ENCODE measurements at places on chromosomes 6 and 20.
A peak's percentile ranks its signal among the peaks of the same experiment; 100 is the strongest.

- DNase-seq = no peak
These were observed 2.9 kb downstream of the ZNF335 start for GRCh38 chr20:45968801-45969711.

- no peak for DNase-seq
These were observed 98.4 kb upstream of the RAB32 start for GRCh38 chr6:146445233-146445632.

DNA sequence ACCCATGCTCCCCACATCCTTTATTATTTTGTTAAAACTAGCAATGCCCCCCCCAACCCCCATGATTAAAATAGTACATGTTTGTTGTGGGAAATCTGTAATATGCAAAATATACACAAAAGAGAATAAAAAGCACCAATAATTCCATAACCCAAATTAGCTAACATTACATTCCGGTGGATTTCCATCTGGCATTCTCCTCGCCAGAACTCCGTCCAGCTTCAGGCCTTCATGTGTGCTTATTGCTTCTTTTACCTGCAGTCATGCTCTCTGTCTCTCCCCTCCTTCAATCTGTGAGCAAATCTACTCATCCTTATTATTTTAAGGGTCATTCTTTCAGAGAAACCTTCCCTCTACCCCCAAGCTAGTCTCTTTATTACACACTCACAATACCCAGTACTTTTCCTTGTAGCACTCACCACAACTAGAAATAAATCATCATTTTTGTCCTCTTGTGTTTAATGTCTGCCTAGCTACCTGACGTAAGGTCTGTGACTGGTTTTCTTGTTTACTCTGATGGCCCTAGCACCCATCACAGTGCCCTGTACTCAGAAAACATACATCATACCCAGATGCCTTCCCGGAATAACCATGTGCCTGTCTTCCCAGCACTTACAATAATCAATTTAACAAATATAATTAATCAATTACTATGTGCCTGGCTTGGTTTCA, 25.6 kb upstream of the IER3 start:
- no peak for DNase-seq

DNA sequence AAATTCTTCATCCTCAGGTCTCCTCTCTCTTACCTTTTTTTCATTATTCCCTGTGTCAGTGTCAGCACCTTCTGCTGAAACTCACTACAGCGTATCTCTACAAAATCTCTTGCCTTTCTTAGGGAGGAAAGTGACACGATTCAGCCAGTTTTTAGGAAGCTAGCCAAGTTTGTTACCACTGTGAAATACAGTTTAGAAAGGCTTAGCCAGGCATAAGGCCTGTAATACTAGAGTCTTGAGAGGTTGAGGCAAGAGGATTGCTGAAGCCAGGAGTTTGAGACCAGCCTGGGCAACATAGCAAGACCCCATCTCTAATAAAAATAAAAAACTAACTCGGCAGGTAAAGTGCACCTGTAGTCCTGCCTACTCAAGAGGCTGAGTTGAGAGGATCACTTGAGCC, 16.7 kb downstream of the TAB2 start:
- no peak for DNase-seq

DNA sequence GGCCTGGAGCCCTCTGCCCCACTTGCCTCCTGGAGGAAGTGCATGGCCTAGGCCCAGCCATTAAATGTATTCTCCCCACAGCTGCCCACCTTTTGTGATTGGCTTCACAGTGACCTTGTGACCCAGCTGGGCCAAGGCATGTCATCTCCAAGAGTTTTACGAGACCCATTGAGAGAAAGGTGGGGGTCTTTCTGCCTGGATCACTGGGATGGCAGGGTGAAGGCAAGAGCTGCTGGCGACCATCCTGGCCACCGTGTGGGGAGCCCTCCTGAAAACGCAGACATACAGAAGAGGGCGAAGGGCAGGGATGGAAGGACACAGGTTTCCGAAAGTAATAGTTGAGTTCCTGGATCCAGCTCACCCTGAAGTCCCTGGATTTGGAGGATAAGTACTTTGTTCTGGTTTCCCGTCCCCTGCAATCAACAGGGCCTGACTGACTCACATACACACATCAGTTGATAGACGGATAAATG, 12.3 kb upstream of the SPO11 start:
- DNase-seq = no peak

- DNase-seq = peak; percentile 7
These were observed 988 bp downstream of the TXNDC5 start for GRCh38 chr6:7909323-7910276.

- no peak for DNase-seq
These were observed 319.7 kb upstream of the DEFB115 start for GRCh38 chr20:30937790-30938189.

GRCh38 chr6:66238851-66239250, 531.8 kb upstream of the EYS start:
- no peak for DNase-seq

GRCh38 chr6:154386848-154387717, 30.5 kb upstream of the IPCEF1 start:
- no peak for DNase-seq

DNA sequence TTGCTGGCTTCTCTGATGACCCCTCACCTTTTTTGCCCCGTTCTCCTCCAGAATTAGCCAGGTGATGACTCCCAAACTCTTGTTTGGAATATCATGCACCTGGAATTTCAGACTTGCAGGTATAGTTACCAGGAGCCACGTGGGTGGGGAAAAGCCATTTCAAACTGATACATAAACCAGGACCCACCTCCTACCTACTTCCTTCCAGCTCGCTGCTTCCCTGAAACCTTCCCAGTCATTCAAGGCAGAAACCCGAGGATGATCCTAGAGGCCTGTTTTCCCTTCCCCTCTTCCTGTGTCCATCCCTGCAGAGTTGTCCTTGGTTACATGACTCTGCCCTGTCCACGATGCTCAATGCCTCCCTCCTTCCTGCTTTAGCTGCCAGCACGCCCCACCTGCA, 101.9 kb downstream of the MTHFD1L start:
- DNase-seq = no peak

DNA sequence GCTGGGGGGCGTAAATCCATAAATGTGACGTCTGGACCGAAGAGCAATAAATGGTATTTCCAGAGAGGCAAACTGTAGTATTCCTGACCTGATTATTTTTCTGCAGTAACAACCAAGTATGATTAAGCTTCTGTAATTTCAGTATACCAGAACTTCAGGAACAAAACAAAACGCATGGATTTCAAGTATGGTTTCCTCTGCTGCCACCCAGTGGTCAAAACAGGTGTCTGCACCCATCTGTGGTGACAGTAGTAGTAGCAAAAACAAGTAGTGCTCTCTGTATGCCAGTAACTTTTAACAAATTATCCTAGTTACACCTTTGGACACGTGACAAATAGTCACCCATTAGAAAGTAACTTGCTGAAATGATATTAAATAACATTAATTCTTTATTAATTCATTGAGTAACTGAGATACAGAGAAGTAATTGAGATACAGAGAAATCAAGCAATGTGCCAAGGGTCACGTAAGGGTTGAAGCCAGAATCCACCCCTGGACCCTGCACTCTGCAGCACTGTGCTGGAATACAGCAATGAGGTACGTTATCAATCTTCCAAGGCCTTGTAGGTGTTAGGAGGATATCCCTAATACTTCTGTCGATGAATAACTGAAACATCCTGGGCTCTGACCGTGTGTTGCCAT, 7.9 kb downstream of the CALHM4 start:
- peak; percentile 67 for DNase-seq

- peak; percentile 36 for DNase-seq
These were observed 138.0 kb upstream of the RREB1 start for GRCh38 chr6:6969761-6970223.

GRCh38 chr6:36339146-36339545, 2.5 kb upstream of the BNIP5 start:
- DNase-seq = no peak

- DNase-seq = no peak
These were observed 10.4 kb upstream of the CALHM5 start for GRCh38 chr6:116500969-116501433.

DNA sequence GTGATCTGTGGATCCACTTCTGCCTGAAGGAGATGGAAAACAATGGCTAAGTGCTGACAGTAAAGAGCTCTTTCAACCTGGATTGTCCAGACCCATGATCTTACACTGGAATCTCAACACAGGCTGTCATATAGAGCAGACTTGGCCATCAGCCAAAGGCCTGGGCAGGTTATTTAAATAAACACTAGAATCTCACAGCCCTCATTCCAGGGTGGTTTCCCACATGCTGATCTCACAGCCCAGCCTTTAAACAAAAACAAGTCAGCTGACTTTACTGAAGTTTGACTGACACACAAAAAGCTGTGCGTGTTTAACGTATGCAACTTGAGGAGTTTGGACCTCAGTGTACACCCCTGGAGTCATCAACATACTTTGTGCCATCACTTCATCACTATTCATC, 28.4 kb downstream of the SYNDIG1 start:
- no peak for DNase-seq

DNA sequence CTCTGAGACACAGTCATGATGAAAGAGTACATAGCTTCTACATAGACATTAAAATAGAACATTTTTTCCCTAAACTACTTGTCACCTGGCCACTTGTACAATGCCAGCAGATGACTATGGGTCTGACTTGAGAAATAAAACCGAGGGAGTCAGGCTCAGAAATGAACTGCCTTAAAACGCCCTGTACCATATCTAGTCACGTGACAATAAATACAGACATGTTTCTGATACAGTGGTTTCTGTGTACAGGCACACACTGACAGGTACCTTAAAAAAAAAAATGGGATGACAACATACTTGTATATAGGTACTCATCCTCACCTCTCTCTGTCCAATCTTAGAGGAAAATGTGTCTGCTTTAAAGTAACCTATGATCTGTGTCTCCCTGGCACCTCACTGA, 144.1 kb downstream of the SH3BGRL2 start:
- no peak for DNase-seq

DNA sequence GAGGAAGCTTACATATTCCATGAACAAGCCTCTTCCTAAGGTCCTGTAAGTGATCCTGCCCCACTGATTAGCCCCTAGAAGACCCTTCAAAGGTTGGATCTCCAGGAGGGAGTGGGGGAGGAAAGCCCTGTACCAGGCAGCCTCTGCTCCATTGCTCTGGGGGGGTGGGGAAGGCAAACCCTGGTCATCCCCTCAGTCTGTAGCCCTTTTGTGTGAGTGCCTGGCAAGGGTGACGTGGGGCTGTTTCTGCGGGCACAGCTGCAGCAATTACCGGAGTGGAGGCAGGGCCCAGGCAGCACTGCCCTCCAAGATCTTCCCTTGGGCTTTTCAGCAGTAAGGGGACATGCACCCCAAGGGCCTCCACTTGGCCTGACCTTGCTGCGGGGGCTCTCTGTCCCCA, at the start of gene MOG:
Gene MOG, plus strand, starts transcription at position 295 of the 400 bp plus-strand sequence. CDS start 118 bp downstream, outside the sequence.
- DNase-seq = no peak

DNA sequence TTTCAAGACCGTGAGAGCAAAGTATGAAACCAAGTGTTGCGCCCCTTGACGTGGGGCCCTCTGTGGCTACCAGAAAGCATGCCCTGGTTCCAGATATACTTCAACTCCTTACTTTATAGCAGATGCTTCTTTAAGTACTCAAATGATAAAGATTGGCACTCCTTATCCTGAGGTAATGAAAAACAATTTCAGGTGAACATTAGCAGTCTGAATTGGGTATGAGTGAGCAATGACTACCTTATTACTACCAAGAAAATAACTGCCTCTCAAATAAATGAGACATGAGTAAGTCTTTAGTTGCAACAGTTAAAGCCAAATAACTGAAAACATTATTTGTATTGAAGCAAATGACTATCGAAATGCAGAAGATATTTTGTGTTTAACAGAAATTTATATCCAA, 408.7 kb downstream of the MMUT start:
- DNase-seq = no peak

DNA sequence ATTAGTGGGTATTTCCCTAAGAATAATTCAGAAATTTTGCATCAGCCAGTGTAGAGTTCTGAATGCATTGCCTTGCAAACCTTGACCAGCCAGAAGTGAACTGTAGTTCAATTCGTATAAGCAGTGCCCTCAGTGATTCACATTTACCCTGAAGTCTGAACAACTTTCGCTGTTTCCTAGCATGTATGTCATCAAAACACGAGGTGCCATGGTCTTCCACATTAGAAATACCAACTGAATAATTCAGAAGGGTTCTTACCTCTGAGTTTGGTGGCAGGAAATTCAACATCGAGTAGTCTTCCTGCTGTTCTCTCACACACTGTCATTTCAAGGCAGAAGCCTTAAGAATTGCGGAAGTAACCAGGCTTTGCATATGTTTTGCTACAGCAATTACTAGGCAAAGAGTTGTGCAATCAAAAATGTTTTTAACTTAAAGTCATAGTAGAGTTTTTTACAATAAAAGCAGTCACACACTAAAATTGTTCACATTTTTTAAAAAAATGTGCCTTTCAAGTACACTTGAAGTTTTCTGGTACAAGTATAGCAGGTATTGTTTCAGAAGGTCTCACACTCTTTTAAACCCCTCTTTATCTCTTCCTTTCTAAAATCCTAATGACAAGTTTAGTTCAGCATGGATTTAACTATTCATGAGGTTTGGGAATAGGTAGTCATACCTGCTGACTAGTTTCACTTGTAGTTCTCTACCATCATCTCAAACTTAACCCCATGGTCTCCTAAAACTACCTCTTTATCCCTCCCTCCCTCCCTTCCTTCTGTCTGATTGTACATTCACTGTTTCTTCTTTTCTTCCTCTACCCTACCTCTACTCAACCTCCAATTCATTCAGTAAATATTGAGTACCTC, 118.3 kb downstream of the STXBP5 start:
- DNase-seq = no peak

DNA sequence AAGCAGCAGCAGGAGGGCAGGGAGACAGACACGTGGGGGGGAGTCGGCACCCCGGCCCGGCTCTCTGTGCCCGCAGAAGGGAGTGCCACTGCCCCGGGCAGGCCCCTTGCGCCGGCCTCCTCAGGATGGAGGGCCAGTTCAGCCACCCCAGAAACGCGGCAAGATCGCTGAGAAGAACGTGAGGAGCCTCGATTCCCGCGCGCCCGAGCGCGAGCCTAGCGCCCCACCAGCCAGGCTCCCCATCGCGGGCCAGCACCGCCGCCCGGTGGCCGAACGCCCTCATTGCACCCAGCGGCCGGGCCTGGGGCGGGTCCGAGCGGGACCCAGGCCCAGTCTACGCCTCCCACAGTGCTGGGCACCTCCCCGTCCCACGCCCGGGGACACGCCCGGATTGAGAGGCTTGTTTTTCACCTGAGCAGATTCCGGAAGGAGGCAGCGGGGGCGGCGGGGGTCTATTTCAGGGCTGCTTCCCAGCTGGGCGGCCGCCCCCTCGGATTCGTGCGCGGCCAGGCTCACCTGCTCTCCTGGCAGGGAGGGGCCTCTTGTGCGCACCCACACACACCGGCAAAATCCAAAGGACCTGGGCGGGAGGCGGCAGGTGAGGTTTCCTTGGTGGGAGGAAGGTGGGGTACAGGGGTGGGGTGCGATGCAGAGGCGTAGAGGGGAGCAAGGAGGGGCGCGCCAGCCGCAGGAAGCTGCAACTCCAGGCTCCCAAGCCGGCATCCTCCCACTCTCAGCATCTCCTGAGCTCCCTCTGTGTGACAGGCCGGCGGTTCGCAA, 9.0 kb upstream of the GRM4 start:
- peak; percentile 45 for DNase-seq

GRCh38 chr6:24126586-24127192, 674 bp downstream of the NRSN1 start:
- DNase-seq = no peak

Measured in NCI-H510A treated with DMSO at 0.1 percent for 48 hours (cell line).